Bronchus fibroblast of lung (primary cell): ENCODE measurements at places on chromosomes 5 and 9. TPM values are rescaled to one million over a fixed set of nuclear protein-coding genes. Genes with fewer than 3 reads are reported as not detected.

Gene BHMT2
- 1.3 and 2.2 TPM in 2 replicates for total RNA-seq

Gene IL9
- total RNA-seq, result not detected in 2 replicates

Gene ITGA2
- total RNA-seq, result 4.8 and 5.5 TPM in 2 replicates

Gene SPOCK1
- 1.2 and 1.7 TPM in 2 replicates for total RNA-seq

Gene QRFP
- not detected in 2 replicates for total RNA-seq

Gene TMEM252
- total RNA-seq, result not detected in 2 replicates

Gene OLFML2A
- total RNA-seq, result 2.8 and 4.9 TPM in 2 replicates

Gene TTLL11
- 3.7 TPM in 2 replicates for total RNA-seq

Gene TXNDC8
- total RNA-seq, result not detected in 2 replicates

Gene SCGB3A2
- not detected in 2 replicates for total RNA-seq

Gene IFNA2
- total RNA-seq, result not detected in 2 replicates

Gene LOX
- total RNA-seq, result 38.8 and 46.7 TPM in 2 replicates

Gene CKMT2
- 1.0 TPM in 1 of 2 replicates, not detected in the other for total RNA-seq

Gene FBP2
- not detected in 2 replicates for total RNA-seq

Gene GFI1B
- under 0.01 TPM in 1 of 2 replicates, not detected in the other for total RNA-seq

Gene LHX6
- not detected in 2 replicates for total RNA-seq

Gene CEL
- 0.17 and 0.30 TPM in 2 replicates for total RNA-seq

Gene GPX8
- 137 and 151 TPM in 2 replicates for total RNA-seq
